BE2C (cell line): ENCODE measurements at places on chromosomes 11 and 22.

- no peak for DNase-seq
Observed at GRCh38 chr11:115674176-115674936, 170.1 kb upstream of the CADM1 start.

GRCh38 chr11:125586623-125587022 is 6.0 kb upstream of the STT3A start:
- DNase-seq, result no peak

DNA sequence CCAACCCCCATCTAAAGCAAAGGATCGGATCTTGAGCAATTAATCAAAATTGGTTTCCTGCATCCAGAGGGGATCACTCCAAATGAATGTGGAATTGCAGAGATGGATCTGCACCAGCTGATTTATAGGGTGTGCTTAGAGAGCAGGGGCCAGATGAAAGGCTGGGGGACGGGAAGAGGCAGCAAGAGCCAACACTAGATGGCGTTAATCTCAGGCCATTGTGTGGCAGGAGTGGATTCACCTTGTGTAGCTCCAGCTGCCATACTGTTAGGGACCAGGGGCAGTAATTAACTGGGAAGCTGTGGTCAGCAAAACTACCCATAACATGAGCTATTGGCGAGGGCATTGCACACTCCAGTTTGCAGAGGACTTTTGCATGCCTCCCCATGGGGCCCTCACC is 35.6 kb downstream of the SERPINH1 start:
- peak; percentile 60 for DNase-seq

DNA sequence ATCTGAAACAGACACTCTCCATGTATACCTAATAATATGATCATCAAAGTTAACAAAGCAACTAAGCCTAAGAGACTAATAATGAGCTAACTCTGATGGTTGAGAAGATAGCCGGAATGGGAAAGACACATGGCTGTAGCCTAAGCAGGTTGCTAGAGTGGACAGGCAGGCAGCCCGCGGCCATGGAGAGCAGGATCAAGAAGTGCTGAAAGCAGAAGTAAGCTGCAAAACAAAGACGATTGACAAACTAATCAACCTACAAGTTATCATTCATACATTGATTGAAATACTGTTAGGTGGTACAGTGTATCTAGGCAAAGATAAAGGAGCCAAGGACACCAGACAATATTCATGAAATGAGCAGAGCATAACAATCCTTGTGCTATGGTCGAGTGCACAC is 29.3 kb downstream of the SLN start:
- no peak for DNase-seq

DNA sequence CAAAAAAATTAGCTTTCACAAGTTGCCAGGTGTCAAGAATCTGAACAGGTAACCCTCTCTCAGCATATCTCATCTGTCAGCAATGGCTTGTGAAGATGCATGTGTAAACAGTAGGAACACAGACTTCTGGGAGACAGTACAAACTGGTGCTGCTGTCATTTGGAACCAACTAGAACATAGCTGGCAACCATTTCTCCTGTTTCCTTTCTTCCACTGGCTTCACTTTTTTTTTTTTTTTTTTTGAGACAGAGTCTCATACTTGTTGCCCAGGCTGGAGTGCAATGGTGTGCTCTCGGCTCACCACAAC is 2.1 kb upstream of the PIK3C2A start:
- DNase-seq, result no peak

- no peak for DNase-seq
Observed at GRCh38 chr22:38110863-38111852, 674 bp upstream of the BAIAP2L2 start.

- no peak for DNase-seq
Observed at GRCh38 chr11:69240332-69241074, 53.5 kb upstream of the MYEOV start.

GRCh38 chr22:30893434-30894370 is 74.9 kb downstream of the MORC2 start:
- no peak for DNase-seq

DNA sequence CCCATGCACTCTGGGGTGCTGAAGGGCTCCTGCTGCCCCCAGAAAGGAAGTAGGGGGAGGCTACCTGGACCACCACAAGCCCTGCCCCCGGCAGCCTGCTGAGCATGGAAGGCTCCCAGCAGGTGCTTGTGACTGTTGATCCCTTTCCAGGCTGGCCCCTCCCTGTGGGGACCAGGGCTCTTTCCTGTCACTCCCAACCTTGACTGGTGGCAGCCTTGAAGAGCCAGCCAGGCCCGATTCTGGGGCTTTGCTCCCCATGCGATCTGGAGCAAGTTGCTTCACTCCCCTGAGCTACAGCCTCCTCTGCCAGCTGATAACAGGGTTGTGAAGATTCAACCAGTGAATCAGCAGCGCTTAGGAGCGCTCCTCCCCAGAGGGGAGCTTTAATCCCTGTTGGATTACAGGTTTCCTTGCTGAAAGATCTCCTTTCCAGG is 4.6 kb upstream of the CST6 start:
- no peak for DNase-seq

- no peak for DNase-seq
Observed at GRCh38 chr22:43749473-43749872, 62.6 kb downstream of the EFCAB6 start.

GRCh38 chr11:81700076-81700475 is 1033.6 kb downstream of the FAM181B start:
- DNase-seq, result no peak

DNA sequence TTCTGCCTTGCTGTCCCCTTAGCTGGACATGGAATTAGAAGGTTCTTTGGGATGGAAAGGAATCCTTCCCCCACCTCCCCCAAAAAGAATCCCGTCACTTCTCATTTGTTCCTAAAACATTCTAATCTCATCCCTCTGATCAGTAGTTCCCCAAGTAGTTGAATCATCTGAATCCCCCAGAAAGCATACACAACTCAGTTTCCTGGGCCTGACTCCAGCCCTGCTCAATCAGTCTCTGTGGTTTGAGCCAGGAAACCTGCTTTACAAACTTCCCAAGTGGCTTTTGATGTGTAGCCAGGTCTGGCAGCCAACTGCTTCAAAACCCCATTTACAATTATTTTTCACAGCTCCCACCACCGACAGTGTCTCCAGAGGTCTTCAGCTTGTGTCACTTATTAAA is 20.2 kb downstream of the C22orf31 start:
- no peak for DNase-seq

DNA sequence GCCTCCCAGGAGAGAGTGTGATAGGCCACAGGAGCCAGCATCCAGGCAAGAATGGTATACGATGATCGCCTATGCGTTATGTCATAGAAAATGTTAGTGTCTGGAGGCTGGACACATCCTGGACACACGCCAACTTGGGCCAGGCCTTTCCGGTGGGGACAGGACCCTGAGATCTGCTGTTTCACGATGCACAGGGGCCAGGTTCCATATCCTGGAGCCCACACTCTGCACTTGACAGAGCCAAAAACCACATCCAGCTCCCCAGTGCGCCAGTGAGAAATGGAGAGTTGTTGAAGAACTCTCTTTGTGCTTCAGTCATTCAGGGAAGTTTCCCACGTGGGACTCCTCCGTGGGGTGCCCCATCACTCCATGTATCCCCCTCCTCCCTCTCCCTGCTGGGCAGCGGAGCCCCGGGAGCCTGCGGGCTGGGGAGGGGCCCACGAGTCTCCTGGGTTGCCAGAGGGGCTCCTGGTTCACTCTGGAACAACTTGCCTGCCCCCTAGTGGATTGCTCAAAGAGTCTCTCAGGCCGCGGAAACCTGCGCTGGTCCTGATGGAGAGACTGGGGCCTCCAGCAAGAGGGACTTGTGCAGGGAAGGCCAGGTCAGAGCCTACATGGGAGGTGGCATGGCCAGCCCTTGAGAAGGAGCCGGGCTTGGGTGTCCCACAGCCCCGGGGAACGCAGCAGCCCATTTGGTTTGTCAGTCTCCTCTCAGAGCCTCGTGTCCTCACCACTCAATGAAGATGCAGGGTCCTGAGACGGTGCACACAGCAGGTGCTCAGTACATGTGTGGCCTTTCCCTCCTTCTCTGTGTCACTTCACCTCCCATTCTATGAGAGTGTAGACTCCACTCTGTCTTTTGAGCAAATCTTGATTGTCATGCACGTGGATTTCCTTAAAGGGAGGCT is 10.2 kb upstream of the LRRC32 start:
- DNase-seq, result peak; percentile 91

DNA sequence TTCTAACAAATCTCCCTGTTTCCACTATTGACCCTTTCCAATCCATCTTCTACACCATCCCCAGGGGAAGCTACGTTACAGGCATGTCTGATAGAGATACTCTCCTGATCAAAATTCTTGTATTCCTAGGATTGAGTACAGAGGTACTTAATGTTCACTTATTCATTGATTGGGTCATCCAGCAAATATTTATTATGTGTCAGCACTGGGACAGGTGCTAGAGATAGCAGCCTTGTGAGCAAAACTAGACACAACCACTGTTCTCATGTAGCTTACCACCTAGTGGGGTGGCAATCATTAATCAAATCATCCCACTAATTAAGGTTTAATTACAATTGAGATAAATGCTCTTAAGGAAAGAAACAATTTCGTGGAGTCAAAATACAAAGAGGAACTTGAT is 9.4 kb upstream of the RTCB start:
- DNase-seq, result no peak

- no peak for DNase-seq
Observed at GRCh38 chr11:64096835-64097234, 61.1 kb downstream of the FLRT1 start.

DNA sequence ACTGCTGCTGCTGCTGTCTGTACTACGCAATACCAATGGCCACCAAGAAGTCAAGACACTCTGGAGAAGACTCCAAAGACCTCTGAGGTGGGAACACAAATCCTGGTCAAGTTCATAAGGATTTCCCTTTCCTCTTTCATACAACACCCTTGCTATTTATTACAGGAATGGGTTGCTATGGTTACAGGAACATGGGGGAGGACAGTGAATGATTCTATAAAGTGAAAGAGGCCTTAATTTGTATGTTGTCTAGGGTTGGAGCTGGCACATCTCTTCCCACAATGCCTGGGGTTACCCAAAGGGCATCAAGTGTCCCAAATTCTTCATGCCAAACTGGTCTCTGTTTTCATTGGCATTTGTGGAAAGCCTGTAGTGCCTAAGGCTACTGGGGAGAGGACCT is 11.4 kb upstream of the SEC14L3 start:
- DNase-seq, result no peak

DNA sequence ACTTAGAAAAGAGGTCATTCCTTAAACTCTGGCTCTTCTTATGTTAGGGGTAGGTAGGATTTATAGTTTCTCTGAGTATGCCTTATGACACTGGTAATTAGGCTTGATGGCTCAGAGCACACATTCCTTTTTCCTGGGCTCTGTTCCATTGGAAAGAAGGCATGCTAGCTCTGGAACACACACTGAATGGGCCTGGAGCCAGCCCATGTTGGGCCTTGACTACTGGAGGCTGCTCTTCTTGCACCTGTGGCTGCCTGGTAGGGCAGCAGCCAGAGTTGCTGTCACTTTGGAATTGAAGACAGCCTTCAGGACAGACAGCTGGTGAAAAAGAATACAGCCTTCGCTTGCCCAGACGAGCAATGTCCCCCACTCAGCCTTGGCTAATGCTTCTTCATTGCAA is 18.2 kb downstream of the MCAM start:
- no peak for DNase-seq

- no peak for DNase-seq
Observed at GRCh38 chr11:134573857-134574256, 161.8 kb upstream of the B3GAT1 start.

DNA sequence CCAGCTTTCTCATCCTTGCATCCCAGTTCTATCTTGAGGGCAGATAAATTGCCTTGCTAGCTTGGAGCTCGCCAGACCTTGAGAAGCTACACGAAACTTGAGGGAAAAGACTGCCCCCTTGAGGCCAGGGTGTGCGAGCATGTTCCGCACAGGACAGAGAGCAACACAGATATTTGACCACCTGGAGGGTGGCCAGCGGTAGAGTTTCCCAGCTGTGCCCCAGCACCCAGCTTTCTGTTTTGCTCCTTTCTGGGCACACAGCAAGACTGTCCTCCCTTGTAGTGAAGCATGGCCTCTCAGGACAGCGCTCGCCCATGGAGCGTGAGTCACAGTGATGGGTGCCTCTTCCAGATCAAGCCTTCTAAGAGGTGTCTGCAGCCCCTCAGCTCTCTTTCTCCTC is 23.5 kb downstream of the SPATA19 start:
- DNase-seq, result peak; percentile 71

DNA sequence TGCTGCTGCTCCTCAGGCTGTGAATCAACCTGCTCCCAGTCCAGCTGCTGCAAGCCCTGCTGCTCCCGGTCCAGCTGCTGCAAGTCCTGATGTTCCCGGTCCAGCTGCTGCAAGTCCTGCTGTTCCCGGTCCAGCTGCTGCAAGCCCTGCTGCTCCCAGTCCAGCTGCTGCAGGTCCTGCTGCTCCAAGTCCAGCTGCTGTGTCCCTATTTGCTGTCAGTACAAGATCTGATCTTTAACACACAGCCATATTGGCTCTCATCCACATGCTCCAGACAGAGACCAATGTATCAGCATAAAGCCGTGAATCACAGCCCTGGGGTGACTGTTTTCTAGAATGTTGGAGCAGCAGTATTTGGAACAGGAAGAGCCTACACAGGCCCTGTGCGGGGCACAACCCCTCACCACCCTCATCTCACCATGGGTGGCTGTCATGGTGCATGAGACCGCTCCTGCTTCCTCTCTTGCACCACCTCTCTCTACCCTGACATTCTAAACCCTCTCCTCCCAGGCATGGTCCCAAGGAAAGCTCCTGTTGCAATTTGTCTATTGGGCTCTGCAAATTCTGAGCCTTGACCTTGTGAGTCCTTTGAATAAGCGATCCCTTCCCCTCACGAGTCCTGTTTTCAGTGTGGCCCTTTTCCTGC is 3.5 kb downstream of the KRTAP5-10 start:
- DNase-seq, result peak; percentile 25

DNA sequence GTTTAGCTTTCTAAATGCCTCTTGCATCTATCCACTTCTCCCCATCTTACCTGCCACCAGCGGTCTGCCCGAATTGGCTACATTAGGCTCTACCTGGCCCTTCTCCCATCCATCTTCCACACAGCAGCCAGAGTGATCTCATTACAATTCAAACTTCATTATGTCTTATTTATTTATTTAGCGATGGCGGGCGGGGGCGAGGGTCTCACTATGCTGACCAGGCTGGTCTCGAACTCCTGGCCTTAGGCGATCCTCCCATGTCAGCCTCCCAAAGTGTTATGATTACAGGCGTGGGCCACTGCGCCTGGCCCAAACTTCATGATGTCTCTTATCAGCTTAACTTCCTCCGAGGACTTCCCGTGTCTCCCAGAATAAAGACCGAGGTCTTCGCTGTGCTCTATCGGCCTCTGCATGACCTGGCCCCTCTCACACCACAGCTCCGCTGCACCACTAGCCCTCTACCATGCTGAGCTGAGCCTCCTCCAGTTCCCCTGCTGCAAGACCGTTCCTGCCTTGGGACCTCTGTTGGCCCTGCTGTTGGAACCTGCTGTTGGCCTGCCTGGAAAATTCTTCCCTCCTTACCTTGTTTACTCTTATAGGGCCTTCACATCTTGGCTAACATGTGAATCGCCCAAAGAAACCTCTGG is 870 bp upstream of the CTTN start:
- DNase-seq, result no peak

DNA sequence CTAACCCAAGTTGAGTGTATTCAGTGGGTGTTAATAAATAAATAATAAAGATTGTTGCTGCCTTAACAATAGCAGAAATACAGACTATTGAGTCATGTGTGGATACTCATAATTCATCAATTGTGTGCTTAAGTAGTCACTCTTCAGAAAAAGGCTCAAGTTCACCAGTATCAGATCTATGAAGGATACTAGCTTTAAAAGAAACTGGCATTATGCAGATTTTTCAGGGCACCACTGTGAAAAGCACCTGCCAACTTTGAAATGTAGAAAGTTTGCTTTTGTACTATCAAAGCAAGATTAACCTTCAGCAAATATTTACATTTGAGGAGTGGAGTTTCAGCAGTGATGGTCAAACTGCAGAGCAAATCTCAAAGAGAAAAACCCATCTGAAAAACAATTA is 20.1 kb upstream of the SYTL2 start:
- no peak for DNase-seq
